GM04503 (cell line): ENCODE measurements at places on chromosomes 1 and 21.
A peak's percentile ranks its signal among the peaks of the same experiment; 100 is the strongest.

DNA sequence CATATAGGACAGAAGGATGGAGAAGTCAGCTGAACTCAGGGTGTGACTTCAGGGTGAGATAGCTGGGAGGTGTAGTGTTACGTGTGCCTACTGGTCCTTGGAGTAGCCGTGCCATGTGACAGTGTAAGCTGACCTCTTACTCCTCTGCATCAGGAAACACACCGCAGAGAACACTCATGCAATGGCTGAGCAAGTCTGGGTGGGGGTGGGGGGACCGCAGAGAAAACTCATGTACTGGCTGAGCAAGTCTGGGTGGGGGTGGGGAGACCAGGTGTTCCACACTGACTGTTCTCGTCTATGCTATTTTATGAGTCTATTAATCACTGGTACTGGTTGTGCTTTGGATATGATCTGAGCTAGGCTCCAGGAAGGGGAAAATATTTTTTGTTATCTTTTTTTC is 233.1 kb downstream of the PAPPA2 start:
- DNase-seq: no peak

- DNase-seq: peak; percentile 44
Observed at GRCh38 chr1:25360596-25361581, 22.8 kb downstream of the TMEM50A start.

- no peak for DNase-seq
Observed at GRCh38 chr1:220684890-220685289, 5.3 kb upstream of the C1orf115 start.

GRCh38 chr1:30755746-30756145 is 1.8 kb downstream of the LAPTM5 start:
- no peak for DNase-seq

GRCh38 chr1:172272087-172272486 is 148.4 kb upstream of the C1orf105 start:
- no peak for DNase-seq

DNA sequence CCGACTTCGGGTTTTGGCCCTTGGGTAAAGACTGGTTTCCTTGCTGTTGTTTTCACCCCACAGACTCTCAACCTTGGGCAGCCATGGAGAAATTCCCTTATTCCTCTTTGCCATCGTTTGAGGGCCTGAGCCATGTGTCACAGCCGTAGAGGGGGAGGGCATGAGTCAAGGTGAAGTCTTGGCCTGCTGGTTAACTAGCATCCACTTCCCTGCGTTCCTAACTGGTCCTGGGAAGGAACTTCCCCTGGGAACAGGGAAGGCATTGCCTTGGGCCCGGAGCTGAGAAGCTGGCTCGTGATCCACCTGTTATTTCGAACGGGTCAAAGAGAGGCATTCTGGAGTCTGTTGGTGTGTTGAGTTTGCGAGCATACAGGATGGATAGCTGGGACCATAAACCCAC is 464.9 kb downstream of the CAMTA1 start:
- DNase-seq: no peak

DNA sequence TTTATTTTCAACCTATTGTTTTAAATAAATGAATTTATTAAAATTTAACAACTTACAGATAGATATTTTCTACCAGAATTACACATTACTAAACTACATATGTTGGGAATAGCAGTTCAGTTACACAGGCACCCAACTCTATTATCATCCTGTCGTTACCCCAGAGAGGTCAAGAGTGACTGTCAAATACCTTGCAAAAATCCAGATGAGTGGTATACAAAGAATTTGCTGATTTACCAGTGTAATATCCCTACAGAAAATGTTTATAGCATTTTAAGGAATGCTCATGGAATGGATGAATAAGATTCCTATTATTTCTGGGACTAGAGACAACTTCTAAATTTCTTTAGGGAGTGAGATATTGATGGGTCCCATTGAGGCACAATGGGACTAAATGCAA is 300.7 kb upstream of the RGS18 start:
- DNase-seq: no peak

- no peak for DNase-seq
Observed at GRCh38 chr1:230702934-230703678, 10.8 kb downstream of the AGT start.

DNA sequence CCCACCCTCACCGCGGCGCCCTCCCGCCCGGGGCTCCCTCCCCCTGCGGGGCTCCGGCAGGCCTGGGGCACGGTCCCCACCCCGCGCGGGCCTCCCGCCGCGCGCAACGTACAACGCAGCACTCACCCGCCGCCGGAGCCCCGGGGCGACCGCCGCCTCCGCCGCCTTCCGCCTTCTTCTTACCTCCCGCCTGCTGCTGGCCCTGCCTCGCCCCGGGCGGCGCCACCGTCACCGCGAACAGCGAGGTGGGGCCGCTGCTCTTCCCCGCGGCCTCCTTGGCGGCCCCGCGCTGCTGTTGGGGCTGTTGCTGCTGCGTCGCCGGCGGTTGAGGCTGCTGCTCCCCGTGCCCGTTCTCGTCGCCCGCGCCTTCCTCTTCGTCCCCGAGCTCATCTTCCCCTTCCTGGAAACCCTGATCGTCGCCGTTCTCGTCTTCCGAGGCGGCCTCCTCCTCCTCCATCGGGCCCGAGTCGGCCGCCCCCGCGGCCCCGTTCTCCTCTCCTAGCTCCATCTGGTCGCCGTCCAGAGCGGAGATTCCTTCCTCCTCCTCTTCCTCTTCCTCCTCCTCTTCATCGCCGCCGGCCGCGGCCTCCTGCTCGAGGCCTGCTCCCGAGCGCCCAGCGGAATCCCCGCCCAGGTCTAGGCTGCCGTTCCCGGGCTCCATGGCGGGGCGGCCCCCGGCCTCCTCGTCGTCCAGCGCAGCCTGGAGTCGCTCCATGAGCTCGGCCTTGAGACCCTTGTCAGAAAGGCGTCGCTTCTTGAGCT is 671 bp downstream of the HNRNPU start:
- no peak for DNase-seq

- no peak for DNase-seq
Observed at GRCh38 chr1:203662360-203662759, 35.7 kb downstream of the ATP2B4 start.

- no peak for DNase-seq
Observed at GRCh38 chr1:40270152-40270834, 12.3 kb downstream of the ZMPSTE24 start.

GRCh38 chr1:11788549-11789053 is 17.2 kb downstream of the MTHFR start:
- DNase-seq: no peak

DNA sequence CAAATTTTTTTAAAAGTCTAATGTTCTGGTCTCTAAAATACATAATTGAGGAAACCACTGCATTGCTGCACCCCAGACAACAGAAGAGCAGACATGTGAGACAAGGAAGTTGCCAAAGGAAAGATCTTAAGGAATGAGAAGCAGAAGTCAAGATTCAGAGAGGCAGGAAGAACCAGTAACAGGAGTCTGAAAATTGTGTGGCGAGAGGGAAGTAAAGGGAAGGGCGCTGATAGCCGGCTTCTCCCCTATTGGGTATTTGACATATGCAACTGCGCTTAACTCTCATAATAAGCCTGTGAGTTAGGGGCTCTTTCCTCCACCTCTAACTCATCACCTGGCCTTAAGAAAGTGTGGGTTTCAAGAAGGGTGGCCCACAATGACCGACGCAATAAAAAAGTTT is 21.9 kb upstream of the KIF14 start:
- DNase-seq: no peak

DNA sequence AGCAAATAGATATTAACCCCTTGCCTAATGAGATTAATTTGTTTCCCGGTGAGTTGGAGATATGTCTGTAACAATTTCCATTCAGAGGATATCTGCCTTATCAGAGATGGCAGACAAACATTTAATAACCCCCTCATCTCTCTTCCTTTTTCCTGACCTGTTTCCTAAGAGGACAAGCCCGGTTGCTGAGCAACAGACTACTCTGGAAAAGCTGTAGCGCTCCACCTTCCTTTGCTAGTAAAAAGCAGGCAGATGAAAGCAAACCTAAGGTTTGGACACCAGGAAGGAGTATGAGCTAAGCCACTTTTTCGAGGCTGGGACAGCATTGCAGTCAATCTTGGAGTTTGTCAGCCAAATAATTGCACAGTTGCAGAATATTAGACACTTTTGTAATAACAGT is 82.4 kb downstream of the RGS21 start:
- DNase-seq: no peak

DNA sequence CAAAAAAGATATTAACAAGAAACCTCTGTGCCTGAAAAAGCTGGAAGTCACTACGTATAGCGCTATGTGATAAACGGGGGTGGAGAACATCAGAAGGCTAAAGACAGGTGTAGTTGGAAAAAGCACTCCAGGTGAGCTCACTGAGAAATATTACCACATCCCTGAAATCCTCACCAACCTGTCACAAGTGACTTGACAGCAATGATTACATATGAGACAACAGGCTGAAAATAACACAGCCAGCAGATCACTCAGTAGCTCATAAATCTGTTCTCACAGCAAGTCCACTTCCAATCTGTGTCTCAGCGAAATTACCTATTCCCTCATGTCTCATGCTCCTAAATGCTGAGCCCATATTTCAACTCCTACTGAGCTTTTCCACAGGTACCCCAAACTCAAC is 120.5 kb downstream of the UBR4 start:
- no peak for DNase-seq

GRCh38 chr1:234724516-234725176 is 114.7 kb upstream of the IRF2BP2 start:
- DNase-seq: no peak

GRCh38 chr1:200372885-200373181 is 37.0 kb downstream of the ZNF281 start:
- DNase-seq: no peak

GRCh38 chr1:174135211-174135610 is 24.1 kb upstream of the RABGAP1L start:
- no peak for DNase-seq

DNA sequence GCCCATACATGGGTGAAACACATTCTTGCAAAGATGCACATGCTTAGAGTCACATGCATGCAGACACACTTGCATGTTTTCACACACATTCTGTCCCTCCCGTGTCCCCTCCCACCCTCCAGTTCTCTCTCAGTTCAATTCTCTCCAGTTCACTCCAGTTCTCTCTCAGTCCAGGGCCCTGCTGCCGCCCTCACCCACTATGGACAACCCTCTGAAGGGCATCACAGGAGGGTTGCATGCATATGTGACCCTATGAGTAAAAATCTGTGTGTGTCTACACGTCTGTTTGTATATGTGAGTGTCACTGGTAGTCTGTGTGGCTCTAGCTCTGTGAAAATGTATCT is 21.8 kb upstream of the ADGRB2 start:
- DNase-seq: no peak

DNA sequence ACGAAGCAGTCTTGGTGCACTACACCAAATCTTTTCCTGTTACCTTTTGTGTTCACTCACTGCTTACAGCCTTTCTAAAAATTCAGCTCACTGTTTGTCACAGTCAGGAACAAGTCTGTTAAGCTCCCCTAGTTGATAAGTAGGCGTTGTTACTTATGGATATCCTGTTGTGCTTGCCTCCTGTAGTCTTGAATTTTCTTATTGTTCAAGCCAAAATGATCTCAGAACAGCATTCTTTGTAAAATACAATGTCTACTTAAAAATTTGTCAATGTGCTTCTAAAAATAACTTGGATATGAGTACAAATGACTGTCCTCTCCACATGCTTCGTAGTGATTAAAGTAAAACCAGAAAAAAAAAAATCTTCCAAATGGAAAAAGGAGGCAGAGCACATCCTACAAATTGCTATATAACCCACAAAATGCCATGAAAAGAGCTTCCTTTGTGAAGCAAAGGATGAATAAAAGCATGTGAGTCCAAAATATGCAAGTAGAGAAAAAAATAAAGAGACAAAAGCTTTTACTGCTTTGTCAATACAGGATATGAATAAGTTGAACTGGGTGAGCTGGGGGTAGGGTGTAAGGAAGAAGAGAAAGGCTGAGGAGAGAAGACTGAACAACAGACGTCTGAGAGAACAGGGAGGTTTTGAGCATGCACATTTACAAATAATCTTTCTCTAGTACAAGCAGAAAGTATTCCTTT is 228.9 kb upstream of the ADGRL4 start:
- DNase-seq: no peak

DNA sequence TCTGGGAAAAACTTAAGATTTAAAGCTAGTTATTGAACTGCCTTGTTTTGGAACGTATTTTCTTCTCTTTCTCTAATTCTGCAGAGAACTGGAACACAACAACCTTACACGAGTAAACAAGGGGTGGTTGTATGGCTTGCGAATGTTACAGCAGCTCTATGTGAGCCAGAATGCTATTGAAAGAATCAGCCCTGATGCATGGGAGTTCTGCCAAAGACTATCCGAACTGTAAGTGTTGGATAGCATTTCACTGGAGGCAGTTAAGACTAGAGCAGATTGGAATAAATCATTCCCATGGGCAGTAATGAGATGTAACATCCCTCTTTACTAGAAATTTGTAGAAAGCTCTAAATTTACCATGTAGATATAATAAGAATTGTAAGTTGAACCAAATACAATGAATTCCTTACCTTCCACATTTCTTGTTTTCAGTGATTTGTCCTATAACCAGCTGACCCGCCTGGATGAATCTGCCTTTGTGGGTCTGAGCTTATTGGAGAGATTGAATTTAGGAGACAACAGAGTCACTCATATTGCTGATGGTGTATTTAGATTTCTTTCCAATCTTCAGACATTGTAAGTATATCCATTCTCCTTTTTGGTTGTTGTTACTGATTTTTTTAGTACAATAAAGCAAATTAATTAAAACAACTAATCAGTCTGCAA is 22.9 kb downstream of the LRIG2 start:
- DNase-seq: no peak

DNA sequence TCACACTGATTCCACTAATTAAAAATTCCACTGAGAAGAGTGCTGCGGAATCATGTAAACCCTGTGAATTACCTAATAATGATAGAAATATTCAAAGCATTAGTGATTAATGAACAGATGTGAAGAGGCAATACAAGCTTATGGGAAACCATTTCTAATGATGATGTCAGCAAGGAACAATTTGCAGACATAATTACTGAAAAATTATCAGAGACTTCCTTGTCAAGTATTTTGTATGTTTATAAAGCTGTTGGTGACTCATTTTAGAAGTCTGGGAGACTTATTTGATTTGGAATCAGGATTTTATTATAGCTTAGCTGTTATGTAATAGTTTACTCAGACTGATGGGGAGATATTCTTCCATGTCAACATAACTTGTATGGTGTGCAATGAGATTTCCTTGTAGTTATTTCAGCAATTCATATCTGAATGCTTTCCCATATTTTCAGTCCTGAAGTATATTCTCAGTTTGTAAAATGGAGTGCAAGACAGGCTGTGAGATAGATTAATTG is 135.5 kb downstream of the TGFB2 start:
- DNase-seq: no peak

GRCh38 chr1:198687429-198687828 is 48.6 kb downstream of the PTPRC start:
- no peak for DNase-seq

DNA sequence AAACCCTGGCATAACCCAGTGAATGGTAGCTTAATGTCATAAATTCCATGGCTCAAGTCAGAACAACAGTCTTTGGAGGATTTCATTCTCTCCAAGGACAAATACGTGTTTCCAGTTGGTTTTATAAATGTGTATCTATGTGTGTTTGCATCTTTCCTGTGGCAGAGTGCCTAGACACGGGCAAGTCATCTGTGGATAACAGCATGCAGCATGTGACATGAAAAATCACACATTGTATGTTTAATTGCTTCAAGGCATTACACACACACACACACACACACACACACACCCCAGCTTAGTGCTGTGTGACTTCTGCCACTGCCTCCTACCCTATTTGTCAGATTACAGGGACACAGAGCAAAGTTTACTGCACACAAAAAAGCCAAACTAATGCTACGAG is 68.2 kb upstream of the SSX2IP start:
- no peak for DNase-seq

- no peak for DNase-seq
Observed at GRCh38 chr1:82348487-82348886, 547.8 kb downstream of the ADGRL2 start.

- DNase-seq: no peak
Observed at GRCh38 chr1:40856656-40857302, 5.4 kb downstream of the CITED4 start.
